H9 (cell line): ENCODE measurements at places on chromosomes 7 and 10.

- H3K36me3 ChIP-seq = peaks cover 35% of the 10 kb centered on the region
- H3K27me3 ChIP-seq = no peaks in the 10 kb centered on the region
- H3K4me3 ChIP-seq = peak overlapping the region; percentile 98
- no peak for DNase-seq
- no peak overlapping the region for H3K27ac ChIP-seq
These were observed 2.9 kb downstream of the FGFR2 start for GRCh38 chr10:121595351-121595805.

- no peak for DNase-seq
- no peaks in the 10 kb centered on the region for H3K4me1 ChIP-seq
- no peaks in the 10 kb centered on the region for H3K36me3 ChIP-seq
- no peak overlapping the region for H3K27ac ChIP-seq
These were observed 6.0 kb downstream of the SH3PXD2A start for GRCh38 chr10:103849212-103849877.

DNA sequence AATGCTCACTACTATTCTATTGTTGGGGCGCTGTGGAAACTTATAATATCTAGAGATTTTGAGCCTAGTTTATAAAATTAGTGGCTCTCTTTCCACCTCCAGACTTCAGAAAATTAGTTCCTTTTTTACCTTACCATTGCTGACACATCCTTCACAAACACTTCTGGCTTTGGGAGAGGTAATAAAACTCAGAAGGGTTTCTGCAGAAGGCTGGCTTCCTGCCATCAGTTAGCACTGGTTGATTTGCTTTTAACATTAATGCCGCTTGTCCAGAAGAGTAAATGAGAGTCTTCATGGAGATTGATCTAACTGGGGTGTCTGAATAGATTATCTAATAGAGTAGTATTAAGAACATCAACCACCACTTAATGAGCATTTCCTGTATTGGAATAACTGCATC, 20.3 kb downstream of the ACSM6 start:
- no peak for DNase-seq
- peaks cover 22% of the 10 kb centered on the region for H3K36me3 ChIP-seq
- H3K4me3 ChIP-seq = no peak overlapping the region
- peaks cover under 1% of the 10 kb centered on the region; the same call in 1 of the 2 replicates for H3K4me1 ChIP-seq

DNA sequence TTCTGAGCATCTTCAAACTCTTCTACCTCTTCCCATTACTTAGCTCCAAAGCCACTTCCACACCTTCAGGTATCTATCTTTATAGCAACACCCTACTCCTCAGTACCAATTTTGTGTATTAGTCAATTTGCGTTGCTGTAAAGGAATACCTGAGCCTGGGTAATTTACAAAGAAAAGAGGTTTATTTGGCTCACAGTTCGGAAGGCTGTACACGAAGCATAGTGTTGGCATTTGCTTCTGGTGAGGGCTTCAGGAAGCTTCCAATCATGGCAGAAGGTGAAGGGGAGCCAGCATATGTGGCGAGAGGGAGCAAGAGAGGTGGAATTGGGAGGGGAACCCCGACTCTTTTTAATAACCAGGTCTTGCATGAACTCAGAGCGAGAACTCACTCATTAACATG, 17.6 kb upstream of the CRYGN start:
- peaks cover 8% of the 10 kb centered on the region; the same call in 1 of the 2 replicates for H3K4me1 ChIP-seq
- peak overlapping the region; percentile 70 for H3K27ac ChIP-seq
- no peak for DNase-seq
- H3K36me3 ChIP-seq = peaks cover 13% of the 10 kb centered on the region
- H3K4me3 ChIP-seq = peak overlapping the region; percentile 7; the same call in 1 of the 3 replicates
- no peaks in the 10 kb centered on the region for H3K27me3 ChIP-seq
